ENCODE measurements at places on chromosomes 4 and X.
A peak's percentile ranks its signal among the peaks of the same experiment; 100 is the strongest.

DNA sequence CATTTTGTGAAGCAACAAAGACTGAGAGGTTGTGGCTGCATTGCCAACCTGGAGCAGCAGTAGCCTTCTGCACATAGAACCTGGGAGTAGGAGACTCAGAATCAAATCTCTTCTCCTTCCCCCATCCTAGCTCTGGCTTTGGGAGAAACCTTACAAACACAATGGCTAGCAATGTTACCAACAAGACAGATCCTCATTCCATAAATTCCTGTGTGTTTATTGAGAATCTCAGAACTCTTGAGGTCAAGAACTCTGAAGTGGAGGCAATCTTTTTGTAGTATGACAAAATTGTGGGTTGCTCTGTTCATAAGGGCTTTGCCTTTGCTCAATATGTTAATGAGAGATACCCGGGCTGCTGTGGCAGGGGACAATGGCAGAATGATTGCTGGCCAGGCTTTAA lies 406.7 kb upstream of the SPANXN1 start:
- DNase-seq, result no peak

DNA sequence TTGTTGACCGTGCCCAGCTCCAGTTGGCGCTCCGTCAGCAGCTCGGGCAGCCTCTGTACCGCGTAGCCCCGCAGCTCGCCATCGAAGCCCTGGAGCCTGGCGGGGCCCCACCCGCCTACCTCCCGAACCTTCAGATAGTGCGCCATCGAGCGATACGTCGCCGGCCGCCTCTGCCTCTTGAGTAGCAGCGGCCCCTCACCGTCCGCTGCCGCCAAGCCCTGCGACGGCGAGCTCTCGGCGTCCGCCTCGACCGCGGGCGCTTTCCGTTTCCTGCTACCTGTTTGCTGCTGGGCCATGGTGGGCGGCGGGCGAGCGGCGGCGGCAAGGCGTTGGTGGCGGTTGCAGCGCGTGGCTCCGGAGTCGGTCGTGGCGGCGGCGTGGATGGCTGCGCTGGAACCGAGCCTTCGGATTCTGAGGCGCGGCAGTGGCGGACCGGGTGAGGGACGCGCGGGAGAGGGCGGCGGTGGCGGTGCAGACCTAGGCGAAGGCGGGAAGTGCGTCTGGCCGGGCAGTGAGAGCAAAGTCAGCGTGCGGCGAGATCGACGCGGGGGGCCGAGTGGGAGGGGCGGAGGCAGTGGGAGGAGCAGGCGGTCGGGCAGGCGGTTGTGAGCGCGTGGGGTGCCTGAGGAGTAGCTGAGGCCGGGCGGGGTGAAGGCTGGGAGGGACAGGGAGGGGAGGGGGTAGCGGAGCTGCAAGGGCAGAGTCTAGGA lies at the start of gene DCAF12L1:
DCAF12L1 (minus strand) TSS at position 502 of the 710 bp plus-strand sequence; CDS start at position 296, 206 bp downstream.
- DNase-seq, result no peak

GRCh38 chrX:40651620-40652223 lies 4.4 kb upstream of the CXorf38 start:
- peak; percentile 40 for DNase-seq

- DNase-seq, result no peak
Observed at GRCh38 chr4:7785017-7785416, 154.6 kb downstream of the AFAP1 start.

GRCh38 chrX:12721042-12721441 lies 70.2 kb upstream of the PRPS2 start:
- DNase-seq, result no peak

Data from stimulated activated CD8-positive, alpha-beta memory T cell treated with anti-CD3 and anti-CD28 coated beads, Interleukin-4, amount 100 ng/mL, for 4 hours (primary cell).